ENCODE measurements at places on chromosomes 3 and 15.

DNA sequence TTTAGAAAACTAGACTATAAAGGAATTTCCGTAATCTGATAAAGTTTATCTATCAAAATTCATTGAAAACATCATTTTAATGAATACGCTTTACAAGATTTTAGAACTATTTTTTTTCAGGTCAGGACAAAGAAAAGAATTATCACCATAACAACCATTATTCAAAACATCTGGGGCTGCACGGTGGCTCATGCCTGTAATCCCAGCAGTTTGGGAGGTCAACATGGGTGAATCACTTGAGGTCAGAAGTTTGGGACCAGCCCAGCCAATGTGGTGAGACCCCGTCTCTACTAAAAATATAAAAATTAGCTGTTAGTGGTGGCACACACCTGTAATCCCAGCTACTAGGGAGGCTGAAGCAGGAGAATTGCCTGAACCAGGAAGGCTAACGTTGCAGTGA, 260.4 kb downstream of the WNT5A start:
- no peak for DNase-seq

- DNase-seq: no peak
These were observed 4.0 kb upstream of the GBE1 start for GRCh38 chr3:81765400-81765799.

DNA sequence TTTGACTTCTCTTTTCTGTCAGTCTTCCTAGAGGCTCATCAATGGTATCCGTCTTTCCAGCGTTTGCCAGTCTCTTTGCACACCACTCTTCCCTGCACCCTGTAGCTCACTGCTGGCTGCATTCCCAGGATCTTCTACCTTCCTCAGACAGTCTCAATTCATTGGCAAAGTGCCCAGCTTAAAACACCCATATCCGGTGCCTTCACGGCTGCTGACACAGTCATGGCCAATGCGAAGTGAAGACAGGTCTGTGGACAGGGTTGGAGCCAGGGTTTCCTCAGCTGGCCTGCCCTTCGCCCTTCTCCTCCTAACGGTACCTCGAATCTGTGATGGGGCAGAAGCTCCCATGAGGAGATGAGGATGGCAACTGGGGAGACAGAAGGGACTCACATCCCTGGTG, 36.1 kb downstream of the PTH1R start:
- DNase-seq: peak; percentile 50

- no peak for DNase-seq
These were observed 124.1 kb downstream of the TMEM108 start for GRCh38 chr3:133162265-133162664.

DNA sequence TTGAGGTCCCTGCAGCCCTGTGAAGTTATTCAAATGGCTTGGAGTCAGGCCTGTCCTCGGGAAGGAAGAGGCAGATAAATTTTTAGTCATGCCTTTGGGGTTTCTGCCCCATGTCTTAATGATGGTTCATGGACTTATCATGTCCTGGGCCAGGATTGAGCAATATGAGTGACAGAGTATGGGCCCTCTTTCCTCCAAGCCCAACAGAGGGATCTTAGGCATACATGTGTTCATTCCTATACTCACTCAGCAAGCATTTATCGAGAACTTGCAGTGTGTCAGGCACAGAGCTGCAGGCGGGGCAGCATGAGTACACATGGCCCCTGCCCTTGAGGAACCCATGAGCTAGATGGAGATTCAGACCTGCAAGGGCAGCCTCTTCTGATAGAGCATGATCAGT, 6.2 kb downstream of the ESYT3 start:
- no peak for DNase-seq

DNA sequence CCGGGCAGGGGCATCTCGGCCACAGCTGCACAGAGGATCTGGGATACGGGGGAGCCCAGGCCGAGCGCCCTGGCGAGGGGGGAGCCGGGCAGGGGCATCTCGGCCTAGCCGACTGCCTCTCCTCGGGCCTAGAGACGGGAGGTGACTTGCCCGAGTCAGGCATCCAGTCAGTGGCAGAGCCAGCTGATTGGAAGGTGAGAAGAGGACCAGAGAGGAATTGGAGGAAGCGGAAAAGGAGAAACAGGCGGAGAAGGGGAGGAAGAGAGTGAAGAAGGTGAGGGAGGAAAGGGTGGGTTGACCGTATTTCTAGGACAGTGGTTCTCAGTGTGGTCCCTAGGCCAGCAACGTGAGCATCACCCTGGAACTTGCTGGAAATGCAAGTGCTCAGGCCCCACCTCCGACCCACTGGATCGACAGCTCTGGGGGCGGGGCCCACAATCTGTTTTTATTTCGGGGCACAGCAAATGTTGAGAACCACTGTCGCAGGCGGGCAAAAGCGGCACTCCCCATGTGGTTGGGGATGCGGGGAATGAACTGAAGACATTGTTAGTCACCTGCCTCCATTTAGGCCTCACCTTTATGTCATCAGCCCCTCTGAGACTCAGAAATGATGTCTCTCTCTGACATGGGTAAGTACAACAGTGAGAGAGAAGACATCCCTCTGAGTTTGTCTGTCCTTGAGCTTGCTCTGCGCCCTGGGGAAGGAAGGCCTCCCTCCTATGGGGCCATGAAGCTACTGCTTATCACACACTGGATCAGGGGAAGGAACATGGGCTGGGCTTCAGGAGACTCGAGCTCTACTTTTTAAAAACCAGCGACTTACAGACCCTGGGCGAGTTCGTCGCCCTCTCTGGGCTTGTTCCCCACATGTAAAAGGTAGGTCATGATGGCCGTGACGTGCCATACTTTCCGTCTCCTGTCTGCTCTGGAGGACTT, 1.0 kb upstream of the MELTF start:
- no peak for DNase-seq

DNA sequence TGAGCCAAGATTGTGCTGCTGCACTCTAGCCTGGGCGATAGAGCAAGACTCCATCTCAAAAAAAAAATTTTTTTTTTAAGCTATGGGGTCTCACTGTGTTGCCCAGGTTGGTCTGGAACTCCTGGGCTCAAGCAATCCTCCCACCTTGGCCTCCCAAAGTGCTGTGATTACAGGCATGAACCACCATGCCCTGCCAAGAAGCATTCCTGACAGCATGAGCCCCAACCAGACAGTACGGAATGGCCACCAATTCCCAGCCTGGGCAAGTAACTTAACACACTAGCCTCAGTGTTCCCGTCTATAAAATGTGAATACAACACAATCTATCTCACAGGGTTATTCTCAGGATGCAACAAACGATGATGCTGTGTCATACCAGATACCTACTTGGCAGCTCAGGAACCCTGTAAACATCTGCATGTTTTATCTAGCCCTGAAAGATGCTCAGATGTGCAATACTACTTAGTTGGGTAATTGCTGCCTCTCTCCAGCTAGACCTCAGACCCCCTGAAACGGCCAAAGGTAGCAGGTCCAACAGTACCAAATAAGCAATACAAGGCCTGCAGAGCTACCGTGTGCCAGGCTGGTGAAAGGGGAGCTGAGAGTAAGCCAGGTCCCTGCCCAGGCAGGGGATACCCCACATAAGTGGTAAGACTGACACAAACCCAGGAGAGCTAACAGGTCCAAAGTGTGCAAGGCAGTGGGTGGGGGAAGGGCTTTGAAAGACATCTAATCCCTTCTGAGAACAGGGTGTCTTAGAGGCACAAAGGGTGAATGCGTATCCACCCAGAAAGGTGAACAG, 1.9 kb downstream of the TKT start:
- DNase-seq: no peak

DNA sequence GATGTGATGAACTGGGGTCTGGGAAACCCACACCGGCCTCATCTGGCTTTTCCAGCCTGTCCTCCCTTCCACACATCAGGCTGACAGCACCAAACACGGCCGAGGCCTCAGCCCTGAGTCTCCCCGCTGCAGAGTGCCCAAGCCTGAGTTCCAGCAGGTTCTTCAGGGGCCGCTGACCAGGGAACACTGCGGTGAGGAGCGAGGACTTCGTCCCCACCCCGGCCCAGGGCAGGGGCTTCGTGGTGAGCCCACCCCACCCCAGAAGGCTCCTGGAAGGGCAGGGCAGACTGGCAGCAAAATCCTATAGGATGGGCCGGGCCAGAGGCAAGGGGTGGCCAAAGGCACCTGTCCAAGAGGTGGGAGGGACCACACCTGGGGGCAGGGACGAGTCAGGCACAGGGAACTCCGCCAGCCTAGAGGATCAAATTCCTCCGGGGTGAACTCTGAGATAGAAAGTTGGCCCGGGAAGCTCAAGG, at the start of gene SLC51A:
Gene SLC51A, plus strand, starts transcription at position 446 of the 476 bp plus-strand sequence. CDS start 179 bp downstream, outside the sequence.
- no peak for DNase-seq

DNA sequence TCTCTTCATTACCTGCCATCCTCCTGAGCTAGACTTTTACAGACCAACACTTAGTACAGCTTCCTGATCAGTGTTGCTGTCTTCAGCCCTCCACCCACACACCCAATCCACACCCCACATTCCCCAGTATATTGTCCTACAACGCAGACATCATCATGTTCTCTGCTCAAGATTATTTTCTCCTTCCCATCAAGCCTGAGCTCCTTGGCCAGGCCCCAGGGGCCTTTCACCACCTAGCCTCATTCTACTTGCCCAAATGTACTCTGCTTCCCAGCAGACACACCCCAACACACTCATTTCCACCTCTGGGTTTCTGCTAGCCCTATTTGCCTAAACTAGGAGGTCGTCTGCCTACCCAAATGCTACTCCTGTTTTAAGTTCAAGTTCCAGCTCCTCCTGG, 37.0 kb downstream of the DAPK2 start:
- no peak for DNase-seq

GRCh38 chr15:92111751-92112150, 258.2 kb downstream of the SLCO3A1 start:
- no peak for DNase-seq

DNA sequence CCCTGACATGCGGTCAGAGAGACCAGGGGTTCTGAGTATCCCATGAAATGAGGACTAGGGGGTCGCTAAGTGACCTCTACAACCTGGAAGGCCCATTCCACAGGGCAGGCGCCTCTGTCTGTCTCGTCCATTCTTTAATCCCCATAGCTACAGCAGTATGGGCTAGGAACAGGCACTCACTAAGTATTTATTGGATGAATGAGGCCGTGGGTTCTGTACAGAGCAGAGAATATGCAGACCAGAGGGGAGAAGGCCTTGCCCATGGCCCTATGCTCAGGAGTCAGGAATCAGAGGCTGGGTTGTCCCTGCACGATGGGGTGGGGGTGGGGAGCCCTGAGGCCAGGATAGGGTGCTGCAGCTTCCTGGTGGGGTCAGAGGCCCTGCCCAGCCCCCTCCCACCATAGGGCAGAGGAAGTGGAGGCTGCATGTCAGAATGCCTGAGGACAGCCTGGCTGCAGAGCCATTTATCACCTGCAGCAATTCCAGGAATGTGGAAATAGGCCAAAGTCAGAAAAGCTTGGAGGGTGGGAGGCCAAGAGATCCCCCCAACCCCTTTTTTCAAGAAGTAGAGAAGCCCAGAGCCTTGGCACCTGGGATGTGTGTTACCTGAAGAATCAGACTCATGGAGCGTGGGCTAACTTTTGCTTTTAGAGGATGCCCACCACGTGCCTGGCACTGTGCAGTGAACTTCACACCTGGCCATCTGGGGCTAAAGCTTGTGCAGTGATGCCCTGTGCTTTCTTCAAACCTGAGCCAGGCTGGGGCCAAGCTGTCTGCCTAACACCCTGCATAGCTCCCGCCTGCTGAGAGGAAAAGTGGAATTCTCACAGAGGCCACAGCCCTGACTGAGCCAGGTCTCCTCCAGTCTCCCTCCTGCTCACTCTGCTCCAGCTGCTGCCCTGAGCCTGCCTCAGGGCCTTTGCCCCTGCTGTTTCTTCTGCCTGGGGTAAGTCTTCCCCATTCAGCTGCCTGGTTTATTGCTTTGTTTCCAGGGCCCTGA, 109.4 kb downstream of the WNT7A start:
- no peak for DNase-seq

DNA sequence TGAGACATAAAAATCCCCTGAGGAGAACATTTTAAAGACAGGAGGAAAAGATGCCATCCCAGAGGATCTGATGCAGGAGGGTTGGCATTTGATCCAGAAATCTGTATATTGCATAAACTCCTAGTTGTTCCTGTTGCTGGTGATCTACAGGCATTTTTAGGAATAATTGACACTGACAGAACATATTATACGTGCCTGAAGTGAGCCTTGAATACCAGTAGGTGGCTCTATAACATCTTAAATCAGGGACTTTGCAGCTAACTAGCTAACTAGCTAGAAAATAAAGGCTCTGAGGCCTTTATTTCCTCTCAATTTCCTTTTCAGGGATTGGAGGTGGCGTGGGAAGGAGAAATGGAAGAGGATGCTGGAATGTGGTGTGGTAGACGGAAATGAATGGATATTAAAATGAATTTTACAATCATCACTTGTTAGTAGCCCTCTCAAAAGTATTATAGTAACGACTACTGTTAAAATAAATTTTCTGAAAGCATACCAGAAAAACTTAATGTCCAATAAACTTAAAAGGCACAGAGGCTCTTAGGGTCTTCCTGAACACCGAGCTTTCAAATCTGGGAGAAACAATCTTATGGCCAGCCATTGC, 73.8 kb upstream of the ZBED2 start:
- DNase-seq: peak; percentile 15

DNA sequence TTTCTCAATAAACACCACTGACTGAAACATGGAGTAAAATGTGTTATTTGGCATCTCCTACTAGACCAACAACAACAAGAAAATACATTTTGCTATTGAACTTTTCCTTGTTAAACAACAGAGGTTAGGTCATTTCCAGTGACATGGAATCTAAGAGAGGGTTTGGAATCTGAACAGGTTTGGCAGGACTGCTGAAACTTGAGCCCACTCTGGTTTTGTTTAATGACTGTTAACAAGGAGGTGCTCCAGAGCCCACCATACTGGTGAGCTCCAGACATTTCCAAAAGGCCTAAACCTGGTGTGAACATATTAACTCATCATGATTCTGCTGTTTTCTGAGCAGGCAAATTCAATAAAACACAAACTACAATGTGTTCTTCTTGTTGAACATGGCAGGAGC, 330.7 kb upstream of the TRIM42 start:
- DNase-seq: no peak

DNA sequence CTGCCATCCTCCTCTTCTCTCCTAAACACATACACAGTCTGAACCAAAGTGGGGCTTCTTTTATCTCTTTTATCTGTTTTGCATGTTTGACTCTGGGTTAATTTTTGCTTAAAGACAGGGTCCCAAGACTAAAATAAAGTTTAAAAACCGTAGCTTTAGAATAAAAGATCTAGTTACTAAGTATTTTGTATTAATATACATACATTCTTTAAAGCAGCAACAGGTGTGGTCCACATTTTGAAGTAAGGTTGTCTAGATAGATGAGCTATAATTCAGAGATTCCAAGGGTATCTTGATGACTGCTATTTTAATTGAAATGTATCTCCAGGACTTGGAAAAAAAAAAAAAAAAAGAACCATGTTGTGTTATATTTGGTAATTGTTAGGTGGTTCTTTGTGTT, 61.3 kb downstream of the CALML4 start:
- DNase-seq: no peak

DNA sequence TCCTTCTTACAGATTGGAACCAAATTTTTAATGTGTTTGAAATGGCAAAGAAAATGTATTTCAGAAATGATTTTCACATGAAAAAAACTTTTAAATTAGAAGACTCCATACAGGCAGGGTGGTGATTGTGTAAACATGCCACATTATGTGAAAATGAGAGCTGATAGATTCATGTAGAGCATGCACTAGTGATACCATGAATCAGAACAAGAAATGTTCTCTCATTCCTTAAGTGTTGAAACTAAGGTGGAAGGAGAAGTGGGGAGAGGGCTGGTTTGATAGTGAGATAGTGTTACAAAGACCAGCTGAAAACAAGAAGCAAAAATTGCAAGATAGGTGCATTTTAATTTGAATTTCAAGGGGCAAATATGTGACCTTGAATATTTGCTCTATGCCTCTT, 100.3 kb downstream of the CCNL1 start:
- DNase-seq: no peak

GRCh38 chr3:10957976-10958749, 34.4 kb upstream of the SLC6A1 start:
- DNase-seq: no peak
